ENCODE measurements at places on chromosomes 12 and 14.

- no peak for DNase-seq
These were observed 60.4 kb upstream of the SEL1L start for GRCh38 chr14:81594012-81594411.

- DNase-seq = no peak
These were observed 892.4 kb downstream of the RPS29 start for GRCh38 chr14:48693793-48694192.

- DNase-seq = peak; percentile 40
These were observed 90.1 kb downstream of the ADCK1 start for GRCh38 chr14:77889971-77890442.

DNA sequence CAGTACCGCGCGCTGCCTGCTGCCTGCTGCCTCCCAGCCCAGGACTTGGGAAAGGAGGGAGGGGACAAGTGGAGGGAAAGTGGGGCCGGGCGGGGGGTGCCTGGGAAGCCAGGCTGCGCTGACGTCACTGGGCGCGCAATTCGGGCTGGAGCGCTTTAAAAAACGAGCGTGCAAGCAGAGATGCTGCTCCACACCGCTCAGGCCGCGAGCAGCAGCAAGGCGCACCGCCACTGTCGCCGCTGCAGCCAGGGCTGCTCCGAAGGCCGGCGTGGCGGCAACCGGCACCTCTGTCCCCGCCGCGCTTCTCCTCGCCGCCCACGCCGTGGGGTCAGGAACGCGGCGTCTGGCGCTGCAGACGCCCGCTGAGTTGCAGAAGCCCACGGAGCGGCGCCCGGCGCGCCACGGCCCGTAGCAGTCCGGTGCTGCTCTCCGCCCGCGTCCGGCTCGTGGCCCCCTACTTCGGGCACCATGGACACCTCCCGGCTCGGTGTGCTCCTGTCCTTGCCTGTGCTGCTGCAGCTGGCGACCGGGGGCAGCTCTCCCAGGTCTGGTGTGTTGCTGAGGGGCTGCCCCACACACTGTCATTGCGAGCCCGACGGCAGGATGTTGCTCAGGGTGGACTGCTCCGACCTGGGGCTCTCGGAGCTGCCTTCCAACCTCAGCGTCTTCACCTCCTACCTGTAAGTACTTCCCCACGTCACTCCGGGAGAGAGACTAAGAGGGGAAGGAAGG is at the start of gene LGR5:
Gene LGR5, plus strand, starts transcription at position 186 of the 732 bp plus-strand sequence. Its CDS starts 283 bp downstream, at position 469.
- no peak for DNase-seq

DNA sequence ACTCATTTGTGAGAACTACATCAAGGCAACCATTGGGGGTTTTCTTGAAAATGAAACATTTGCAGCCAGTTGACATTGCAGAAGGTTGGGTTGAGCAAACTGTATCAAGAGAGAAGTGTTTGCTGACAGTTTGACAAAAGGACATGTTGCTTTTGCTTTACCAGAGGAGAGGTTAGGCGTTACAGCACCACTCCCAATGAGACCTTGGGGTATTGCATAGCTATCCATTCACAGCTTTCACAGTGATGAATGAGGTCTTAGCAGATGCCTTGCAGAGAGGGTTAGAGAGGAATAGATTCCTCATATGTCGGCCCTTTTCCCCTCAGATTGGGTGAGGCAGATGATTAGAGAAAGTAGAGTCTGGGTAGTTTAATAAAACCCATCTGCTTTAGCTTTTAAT is 988.9 kb upstream of the FLRT2 start:
- DNase-seq = no peak

GRCh38 chr12:80791863-80792262 is 75.2 kb downstream of the MYF5 start:
- no peak for DNase-seq

DNA sequence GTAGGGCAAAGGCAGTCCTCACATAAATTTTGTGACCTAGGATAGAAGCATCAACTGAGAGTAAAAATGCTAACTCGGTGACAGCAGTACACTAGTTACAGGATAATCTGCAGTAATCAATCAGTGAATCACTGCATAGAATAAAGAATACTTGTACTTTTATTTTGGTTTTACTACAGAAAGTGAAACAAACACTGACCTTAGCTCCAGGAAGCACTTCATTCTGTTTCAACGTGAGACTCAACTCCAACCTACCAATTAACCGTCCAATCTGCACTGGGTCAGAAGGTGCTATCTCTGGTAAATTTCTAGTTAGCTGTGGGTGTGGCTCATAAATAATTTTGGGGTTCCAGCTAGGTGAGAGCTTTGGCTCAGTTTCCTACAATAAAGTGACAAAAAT is 21.8 kb downstream of the ATG2B start:
- DNase-seq = no peak

GRCh38 chr14:59600211-59600945 is 23.8 kb upstream of the CCDC175 start:
- DNase-seq = no peak

DNA sequence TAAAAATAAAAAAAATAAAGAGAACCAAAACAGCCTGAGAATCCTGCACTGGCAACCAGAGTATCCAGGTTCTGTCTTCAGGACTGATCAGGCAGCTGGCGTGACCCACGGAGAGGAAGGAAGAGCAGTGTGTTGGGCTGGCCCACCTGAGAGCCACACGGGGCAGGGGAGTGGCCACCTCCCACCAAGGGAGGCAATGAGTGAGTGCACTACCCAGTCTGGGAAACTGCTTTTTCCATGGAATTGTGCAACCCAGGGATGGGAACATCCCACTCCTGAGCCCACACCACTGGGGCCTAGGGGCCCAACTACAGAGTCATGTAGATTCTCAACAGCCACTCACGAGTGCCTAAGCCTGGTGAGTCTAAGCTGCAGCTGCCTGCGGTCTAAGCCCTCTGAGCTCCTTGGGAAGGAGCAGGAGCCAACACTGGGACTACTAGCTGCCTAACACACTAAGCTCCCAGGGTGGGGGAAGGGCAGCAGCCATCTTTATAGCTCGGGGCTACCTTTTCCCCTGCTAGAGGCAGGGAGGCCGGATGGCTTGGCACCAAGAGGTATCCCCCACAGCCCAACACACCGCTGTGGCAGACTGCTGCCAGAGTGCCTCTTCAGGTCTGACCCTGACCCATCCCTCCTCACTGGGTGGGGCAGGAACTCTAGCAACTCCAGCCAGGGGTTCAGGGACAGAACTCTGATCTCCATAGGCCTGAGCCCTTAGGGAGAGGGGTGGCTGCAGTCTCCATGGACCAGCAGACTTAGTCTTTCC is 610.9 kb downstream of the RERGL start:
- no peak for DNase-seq

Data from HS-5 (cell line).